ENCODE measurements at places on chromosomes 11 and 22. TPM values are rescaled to one million over a fixed set of nuclear protein-coding genes. Genes with fewer than 3 reads are reported as not detected.

DNA sequence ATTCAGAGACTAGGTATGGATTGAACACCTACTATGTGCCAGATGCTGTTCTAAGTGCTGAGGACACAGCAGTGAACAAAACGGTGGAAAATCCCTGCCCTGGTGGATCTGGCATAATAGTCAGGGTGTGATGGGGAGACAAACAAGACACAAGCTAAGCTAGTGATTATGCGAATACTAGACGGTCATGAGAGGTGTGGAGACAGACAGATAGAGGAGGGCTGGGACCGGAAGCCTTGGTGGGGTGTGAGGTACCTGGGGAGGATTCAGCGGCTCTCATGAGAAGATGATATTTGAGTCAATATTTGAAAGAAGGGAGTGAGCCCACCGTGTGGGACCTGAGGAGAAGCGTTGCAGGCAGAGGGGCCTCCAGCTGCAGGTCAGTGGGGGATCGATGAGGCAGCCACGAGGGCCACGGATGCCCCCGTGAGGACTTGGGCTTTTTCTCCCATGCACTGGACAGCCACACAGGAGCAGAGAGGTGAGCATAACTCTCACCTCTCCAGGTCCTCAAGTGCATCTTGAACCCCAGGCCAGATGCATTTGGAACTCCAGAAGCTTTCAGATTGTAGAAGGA lies 4.7 kb downstream of the CD5 start:
- peaks cover 8% of the 10 kb centered on the region for H3K4me1 ChIP-seq
- no peak overlapping the region for H3K27ac ChIP-seq
- peaks cover 3% of the 10 kb centered on the region for H3K27me3 ChIP-seq
- no peak for DNase-seq
- no peak overlapping the region for H3K4me3 ChIP-seq
- no peaks in the 10 kb centered on the region for H3K36me3 ChIP-seq

GRCh38 chr22:44700456-44700855 lies 1.5 kb upstream of the PRR5 start:
- H3K4me1 ChIP-seq, result peaks cover 5% of the 10 kb centered on the region
- no peak for DNase-seq
- no peaks in the 10 kb centered on the region for H3K36me3 ChIP-seq
- no peak overlapping the region for H3K27ac ChIP-seq
- no peak overlapping the region for H3K4me3 ChIP-seq

- H3K4me3 ChIP-seq, result no peak overlapping the region
- H3K4me1 ChIP-seq, result peaks cover 11% of the 10 kb centered on the region
- no peaks in the 10 kb centered on the region for H3K27me3 ChIP-seq
- H3K27ac ChIP-seq, result no peak overlapping the region
Measured at GRCh38 chr11:74450318-74450717, 17.0 kb downstream of the KCNE3 start.

- H3K4me3 ChIP-seq, result no peak overlapping the region
- peaks cover 2% of the 10 kb centered on the region for H3K27me3 ChIP-seq
- no peaks in the 10 kb centered on the region for H3K36me3 ChIP-seq
- no peak for DNase-seq
Measured at GRCh38 chr11:107741044-107741823, 29.4 kb upstream of the SLN start.

RAPSN gene
- 0.54 TPM for total RNA-seq

GRCh38 chr11:74297484-74297883 lies 14.0 kb downstream of the P4HA3 start:
- no peak for DNase-seq
- peaks cover 1% of the 10 kb centered on the region for H3K27me3 ChIP-seq
- peaks cover 4% of the 10 kb centered on the region for H3K36me3 ChIP-seq
- H3K4me1 ChIP-seq, result no peaks in the 10 kb centered on the region
- no peak overlapping the region for H3K27ac ChIP-seq

- peak; percentile 12 for DNase-seq
- peaks cover 6% of the 10 kb centered on the region for H3K27me3 ChIP-seq
- no peak overlapping the region for H3K4me3 ChIP-seq
- H3K27ac ChIP-seq, result no peak overlapping the region
Measured at GRCh38 chr11:70586261-70587074, 188.1 kb downstream of the CTTN start.

APOL4 gene
- total RNA-seq, result not detected

GRCh38 chr11:11309906-11310305 lies 43.1 kb downstream of the CSNK2A3 start:
- H3K4me3 ChIP-seq, result no peak overlapping the region
- no peaks in the 10 kb centered on the region for H3K27me3 ChIP-seq
- peaks cover 7% of the 10 kb centered on the region for H3K4me1 ChIP-seq
- H3K27ac ChIP-seq, result no peak overlapping the region

OR8K5 gene
- not detected for total RNA-seq

TUB gene
- 2.8 TPM for total RNA-seq

Data from glutamatergic neuron (in vitro differentiated cells).